ENCODE measurements at places on chromosomes 4 and X.

GRCh38 chr4:304969-305680, at the start of gene ZNF732:
TSS of gene ZNF732 (minus strand) at chr4:305474. CDS start at chr4:305310, 164 bp downstream.
- no peak for DNase-seq

DNA sequence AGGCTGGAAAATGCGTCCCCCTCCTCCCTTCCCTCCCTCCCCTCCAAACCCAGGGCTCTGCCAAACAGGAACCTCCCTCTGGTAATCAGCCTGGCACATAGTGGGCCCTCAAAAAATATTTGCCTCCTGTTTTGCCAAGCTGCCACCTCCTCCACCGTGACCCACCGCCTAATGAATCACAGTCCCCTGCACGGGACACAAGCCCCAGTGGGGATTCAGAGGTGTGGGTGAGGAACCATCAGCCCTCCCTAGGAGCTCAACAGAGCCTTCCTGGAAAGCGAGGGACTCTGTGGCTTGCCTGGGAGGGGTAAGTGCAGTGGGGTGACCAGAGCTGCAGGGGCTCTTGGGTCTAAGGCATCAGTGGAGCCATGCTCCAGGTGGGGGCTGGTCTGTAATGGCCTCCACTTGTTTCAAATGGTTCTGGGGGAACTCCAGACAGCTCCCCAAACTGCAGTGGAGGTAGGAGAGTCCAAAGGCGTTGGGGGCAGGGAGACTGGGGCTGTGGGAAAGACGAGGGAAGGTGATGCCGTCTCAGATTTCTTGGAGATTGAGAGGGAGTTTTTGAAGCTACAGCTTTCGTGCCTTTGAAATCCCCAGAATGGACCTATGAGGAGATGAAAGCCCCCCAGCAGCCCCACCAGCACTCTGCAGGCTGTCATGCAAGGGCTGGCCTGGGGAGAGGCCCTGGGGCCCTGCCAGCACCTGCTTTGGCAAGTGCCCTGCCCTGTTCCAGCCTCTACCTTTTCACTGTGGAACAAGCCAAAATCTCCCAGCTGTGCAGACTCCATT, 1.0 kb upstream of the PPP2R2C start:
- DNase-seq: no peak

DNA sequence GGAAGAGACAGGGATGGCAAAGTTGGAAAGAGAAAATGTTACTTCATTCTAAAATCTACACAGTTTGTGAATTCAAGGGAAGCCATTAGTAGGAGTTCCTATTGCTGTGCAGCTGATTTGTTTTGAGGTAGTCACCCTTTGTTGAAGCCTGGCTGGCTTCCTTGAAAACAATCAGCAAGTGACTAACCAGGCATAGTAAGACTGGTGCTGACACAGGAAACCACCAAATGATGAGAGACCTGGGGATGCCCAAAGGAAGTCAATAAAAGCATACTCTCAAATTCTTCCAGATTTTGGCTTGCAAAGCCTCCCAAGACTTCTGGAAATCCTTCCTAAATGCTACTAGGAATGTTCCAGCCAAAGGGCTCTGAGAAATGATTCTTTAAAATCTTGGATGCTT, 23.9 kb upstream of the PRDM8 start:
- DNase-seq: no peak

GRCh38 chrX:15606136-15606535, 5.4 kb upstream of the ACE2 start:
- no peak for DNase-seq

DNA sequence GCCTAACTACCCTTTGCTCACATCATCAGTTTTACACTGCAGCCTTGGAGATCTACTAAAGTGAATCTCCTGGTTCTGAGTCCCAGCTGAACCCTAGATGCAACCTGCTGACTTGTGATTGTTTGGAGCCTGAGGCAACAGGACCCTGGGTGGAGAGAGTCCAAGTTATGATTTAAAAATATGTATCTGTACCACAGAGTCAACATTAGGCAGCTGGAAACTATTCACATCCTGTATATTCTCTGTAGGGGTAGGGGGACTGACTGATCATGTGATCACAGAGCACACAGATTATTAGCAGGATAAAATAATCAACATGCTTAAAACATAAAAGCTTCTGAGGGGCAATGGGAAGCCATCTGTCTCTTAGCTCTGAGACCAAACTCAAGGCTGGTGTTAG, 52.1 kb downstream of the CT47B1 start:
- no peak for DNase-seq

GRCh38 chr4:103136671-103137445, 37.2 kb upstream of the BDH2 start:
- DNase-seq: no peak
